ENCODE measurements at places on chromosomes 5 and 9. TPM values are rescaled to one million over a fixed set of nuclear protein-coding genes. Genes with fewer than 3 reads are reported as not detected.

LHFPL2 gene
- total RNA-seq: 33.4 TPM

ZDHHC12 gene
- 7.4 TPM for total RNA-seq

GRCh38 chr5:55151923-55152842 lies 7.8 kb upstream of the GPX8 start:
- no peak for DNase-seq

DNA sequence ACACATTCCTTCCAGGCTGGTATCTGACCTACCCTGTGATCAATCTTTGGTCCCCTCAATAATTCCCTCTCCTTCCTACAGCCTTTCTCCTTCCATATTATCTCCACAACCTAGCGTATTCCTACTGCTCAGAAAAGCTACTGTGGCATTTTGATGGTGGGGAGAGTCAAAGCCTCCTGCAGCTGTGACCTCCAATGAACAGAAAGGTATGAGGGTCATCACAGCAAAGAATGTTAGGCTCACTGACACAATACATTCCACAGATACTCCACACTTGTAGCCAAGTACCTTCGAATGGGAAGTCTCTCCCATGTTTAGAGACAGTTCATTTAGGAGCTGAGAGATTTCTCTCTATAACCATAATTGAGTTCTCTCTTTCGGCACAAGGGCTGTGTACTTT lies 5.9 kb downstream of the FBN2 start:
- DNase-seq: no peak

GRCh38 chr9:93617273-93617672 lies 40.9 kb downstream of the PHF2 start:
- no peak for DNase-seq

- no peak for DNase-seq
Observed at GRCh38 chr9:69696802-69697201, 24.6 kb upstream of the APBA1 start.

EQTN gene
- 0.49 TPM for total RNA-seq

PCA3 gene
- 0.18 TPM for total RNA-seq

IRX2 gene
- 0.13 TPM for total RNA-seq

DNA sequence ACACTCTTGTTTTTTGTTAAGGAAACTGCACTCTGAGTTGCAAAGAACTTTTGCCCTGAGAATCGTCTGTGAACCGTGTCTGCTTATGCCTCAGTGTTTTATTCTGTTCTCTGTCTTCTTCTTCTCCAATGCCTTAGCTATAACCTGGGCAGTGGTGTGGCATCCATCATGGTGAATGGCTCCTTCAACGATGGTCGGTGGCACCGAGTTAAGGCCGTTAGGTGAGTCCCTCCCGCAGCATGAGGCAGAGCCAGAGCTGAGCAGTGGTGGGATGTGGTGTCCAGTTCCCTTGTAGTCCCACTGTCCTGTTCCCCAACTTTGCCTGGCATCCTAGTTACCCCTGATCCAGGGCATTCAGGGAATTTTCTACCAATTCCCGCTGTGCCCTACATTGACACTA lies 98.3 kb downstream of the LIFR start:
- peak; percentile 40 for DNase-seq

BTNL9 gene
- 105 TPM for total RNA-seq

DNA sequence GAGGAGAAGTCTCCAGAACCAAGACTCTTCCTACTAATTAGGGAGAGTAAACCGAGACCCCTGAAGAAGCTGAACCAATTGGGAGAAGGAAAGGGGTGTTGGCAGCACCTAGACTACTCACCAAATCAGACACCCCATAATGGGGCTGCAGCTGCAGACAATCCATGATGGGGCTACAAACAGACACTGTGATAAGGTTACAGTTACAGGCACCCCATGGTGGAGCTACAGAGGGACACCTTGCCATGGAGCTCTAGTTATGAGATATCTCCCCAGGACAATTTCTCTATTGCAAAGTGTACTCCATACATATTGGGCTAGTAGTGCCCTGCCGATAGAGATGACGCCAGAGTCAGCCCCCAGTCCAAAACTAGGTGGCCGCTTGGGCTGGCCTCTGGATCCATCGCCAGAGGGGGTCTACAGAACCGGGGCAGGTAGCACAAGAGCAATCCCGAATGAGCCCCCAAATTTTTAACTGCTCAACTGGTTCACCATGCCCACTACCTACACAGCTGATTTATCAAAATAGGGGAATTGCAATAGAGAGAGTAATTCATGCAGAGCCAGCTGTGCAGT lies 2.1 kb upstream of the NANS start:
- no peak for DNase-seq

DNA sequence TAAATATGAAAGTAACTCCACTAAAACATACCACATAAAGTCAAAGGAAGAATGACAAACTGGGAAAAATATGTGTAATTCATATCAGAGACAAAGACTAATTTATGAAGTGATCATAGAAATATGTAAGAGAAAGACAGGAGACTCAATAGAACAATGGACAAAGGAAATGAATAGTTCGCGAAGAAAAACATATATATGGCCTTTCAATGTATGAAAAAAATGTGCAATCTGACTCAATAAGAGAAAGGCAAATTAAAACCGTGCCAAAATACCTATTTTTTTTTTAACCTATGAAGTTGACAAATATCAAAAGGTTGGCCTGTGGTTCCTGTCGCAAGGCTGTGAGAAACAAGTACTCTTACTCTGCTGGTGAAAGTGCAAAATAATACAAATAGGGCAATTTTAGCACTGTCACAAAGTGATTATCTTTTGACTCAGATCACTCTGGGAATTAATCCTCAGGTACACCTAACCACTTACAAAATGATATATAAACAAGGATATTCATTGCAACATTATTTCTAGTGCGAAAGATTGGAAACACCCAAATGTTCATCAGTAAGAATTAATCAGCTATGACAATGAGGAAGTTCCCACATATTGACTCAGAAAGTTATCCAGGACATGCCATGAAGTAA lies 3.7 kb downstream of the C9 start:
- DNase-seq: no peak

ADAMTS16 gene
- total RNA-seq: 2.7 TPM

Measured in sciatic nerve (tissue), 2 donors.